ACHN (cell line): ENCODE measurements at places on chromosomes 6 and 20.

DNA sequence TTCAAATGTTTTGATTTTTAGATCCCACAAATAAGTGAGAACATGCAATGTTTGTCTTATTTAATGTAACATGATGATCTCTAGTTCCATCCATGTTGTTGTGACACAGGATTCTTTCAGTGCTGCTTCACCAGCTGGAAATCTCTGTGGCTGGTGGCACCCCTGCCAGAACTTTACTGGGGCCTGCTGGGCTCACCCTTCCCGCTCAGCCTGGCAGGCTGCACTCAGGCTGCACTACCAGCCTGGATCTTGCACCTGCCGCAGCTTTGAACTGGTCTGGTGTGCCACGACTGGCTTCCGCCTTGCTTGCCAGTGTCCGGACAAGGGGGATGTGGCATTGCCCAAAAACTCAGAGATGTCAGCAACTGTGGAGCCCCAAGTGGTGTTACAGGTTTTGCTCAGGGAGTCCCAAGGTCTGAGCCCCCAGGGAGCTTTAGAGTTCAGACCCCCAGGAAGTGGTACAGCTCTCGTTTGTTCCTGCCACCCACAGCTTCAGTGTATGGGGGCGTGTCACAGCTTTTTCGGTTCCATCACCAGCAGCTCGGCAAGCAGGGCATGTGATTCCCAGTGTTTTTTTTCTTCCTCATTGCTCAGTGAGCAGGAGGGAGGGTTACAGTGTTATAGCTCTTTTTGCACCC is 72.3 kb upstream of the SYNCRIP start:
- DNase-seq, result no peak

- no peak for DNase-seq
Measured at GRCh38 chr6:7802662-7803061, 76.8 kb downstream of the BMP6 start.

- peak; percentile 62 for DNase-seq
Measured at GRCh38 chr6:43770372-43771209, 580 bp downstream of the VEGFA start.

DNA sequence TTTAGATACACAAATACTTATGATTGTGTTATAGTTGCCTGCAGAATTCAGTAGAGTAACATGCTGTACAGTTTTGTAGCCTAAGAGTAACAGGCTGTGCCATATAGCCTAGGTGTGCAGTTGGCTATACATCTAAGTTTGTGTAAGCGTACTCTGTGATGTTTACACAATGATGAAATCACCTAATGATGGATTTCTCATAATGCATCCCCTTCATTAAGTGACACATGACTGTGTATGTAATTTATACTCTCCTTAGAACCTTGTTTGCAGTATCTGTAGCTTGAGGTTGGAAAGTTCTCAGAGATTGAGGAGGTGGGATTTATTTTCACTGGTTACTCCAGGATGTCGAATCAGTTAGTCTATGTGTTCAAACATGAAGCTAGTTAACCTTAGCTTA is 67.0 kb upstream of the TMEM30A start:
- no peak for DNase-seq

DNA sequence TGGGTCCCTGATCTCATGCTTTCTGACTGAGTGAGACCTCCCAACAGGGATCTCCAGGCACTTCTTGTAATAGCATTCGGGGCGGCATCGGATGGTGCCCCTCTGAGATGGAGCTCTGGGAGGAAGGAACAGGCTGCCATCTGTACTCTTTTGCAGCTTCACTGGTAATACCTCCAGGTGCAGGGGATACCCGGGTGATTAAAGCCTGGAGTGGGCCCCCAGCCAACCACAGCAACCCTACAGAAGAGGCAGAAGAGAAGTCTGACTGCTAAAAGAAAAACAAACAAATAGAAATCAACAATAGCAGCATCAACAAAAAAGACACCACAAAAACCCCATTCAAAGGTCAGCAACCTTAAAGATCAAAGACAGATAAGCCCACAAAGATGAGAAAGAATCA is 19.1 kb upstream of the PGK2 start:
- no peak for DNase-seq
